ENCODE measurements at places on chromosomes 1 and 21.
A peak's percentile ranks its signal among the peaks of the same experiment; 100 is the strongest.

GRCh38 chr1:175725684-175726083 is 17.7 kb downstream of the TNR start:
- peak; percentile 30 for DNase-seq

DNA sequence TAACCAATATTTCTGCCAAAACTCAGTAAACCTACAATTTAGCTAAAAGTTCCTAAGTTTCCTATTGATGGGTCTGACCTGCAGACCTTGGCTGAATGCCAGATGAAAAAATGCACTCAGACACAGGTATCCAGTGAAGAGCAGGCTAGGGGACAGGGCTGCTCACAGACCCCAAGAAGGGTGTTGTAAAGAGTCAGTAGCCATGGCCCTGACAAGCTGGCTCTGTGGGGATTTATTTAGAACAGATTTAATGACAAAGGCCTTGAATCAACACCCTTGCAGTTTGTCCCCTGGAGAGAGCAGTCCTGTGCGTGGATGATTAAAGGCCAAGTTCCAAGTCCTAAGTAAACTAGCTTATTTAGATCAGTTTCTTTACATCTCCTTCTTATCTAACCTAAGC is 1243.2 kb upstream of the ADGRL4 start:
- DNase-seq = no peak

DNA sequence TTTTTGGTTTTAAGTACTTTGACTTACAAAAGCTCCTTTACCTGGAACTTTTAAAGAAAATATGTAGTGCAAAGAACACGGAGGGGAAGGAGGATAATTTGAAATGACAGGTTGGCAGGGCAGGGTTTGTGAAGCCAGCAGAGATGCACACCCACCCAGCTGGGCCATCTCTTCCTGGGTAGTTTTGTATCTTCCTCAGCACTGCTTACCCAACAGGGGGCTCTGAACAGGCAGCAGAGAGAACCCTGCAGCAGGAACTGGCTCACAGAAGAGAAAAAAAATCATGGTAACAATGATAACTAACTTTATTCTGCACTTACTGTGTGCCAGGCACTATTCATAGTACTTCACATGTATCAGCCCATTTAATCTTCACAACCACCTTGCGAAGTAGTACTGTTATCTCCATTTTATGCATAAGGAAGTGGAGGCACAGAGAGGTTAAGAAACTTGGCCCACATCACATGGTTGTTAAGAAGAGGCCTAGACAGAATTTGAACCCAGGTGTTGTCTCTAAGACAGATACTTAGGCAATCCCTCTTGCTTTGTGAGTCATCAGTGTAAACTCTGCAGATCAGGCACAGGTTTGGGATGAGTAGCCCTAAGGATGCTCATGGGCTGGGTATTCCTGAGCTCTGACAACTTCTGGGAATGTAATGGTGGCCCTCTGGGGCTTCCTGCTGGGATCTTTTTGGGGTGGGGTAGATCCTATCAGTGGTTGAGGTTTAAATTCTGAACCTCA is 60.8 kb downstream of the ELK4 start:
- no peak for DNase-seq

- no peak for DNase-seq
Observed at GRCh38 chr1:119086830-119087229, 53.6 kb downstream of the WARS2 start.

GRCh38 chr21:19771881-19772280 is 1226.3 kb upstream of the NCAM2 start:
- DNase-seq = no peak

DNA sequence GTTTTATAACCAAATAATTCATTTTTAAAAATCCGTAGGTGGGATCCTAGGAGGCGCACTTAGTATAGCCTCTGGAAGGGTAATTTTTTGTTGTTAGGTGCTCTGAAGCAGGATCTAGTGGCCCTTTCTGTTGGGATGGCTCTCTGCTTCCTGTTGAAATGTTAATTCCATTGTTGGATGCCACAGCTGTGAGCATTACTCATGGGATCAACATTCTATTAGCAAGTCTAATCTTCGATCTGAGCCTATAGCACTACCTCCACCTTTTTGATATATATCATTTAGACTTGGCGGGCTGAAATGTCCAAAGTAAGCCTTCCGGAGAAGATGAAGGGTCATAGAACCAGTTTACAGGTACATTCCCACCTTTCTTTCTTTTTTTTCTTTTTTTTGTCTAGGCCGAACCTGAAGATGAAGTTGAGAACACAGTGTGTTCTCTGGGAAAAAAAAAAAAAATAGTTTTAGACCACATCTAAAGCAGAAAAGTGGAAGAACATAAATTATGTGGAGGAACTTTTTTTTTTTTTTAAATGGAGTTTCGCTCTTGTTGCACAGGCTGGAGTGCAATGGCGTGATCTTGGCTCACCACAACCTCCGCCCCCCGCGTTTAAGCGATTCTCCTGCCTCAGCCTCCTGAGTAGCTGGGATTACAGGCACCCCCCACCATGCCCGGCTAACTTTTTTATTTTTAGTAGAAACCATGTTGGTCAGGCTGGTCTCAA is 1.4 kb downstream of the CXADR start:
- no peak for DNase-seq

DNA sequence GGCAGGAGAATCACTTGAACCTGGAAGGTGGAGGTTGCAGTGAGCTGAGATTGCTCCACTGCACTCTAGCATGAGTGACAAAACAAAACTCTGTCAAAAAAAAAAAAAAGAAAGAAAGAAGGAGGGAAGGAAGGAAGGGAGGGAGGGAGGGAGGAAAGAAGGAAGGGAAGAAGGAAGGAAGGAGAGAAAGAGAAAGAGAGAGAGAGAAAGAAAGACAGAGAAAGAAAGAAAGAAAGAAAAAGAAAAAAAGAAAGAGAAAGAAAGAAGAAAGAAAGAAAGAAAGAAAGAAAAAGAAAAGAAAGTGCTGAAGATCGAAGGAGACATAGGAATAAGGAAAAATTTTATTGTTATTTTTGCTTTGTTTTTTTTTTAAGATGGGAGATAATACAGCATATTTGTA is 166.7 kb downstream of the SLC44A5 start:
- no peak for DNase-seq

DNA sequence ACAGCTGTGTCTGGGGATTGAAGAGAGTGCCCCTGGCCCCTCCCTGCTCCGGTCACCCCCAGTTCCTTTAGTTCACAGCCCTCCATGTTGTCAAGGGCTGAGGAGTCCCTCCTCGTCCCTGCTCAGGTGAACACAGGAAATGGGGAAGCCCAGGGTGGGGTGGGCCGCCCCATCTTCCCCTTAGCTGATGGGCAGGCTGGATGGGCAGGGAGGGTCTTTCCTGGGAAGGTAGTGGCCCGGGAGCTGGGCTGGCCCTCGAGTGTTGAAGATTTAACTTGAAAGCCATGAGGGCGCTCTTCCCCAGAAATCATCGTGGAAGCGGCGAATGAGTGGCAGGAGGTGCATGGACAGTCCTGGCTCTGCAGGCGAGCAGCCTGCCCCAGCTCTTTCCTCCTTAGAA is 18.3 kb upstream of the NPHP4 start:
- DNase-seq = no peak

DNA sequence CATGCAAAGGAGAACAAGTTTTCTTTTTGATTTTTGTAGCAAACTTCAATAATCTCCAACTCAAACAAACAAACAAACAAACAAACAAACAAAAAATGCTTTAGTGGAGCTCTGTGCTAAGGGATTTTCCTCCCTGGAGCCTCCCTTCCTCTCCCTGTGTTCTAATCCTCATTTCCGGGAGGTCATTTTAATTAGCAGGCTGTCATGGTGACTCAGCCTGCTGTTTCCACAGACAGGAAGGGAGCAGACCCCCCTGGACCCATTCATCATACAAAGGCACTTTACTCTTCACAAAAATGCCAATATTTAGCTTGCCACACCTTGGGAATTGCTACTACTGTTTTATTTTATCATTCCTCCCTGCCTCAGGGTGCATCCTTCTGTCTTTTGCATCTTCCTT is 61.0 kb upstream of the SPATA6 start:
- DNase-seq = no peak

DNA sequence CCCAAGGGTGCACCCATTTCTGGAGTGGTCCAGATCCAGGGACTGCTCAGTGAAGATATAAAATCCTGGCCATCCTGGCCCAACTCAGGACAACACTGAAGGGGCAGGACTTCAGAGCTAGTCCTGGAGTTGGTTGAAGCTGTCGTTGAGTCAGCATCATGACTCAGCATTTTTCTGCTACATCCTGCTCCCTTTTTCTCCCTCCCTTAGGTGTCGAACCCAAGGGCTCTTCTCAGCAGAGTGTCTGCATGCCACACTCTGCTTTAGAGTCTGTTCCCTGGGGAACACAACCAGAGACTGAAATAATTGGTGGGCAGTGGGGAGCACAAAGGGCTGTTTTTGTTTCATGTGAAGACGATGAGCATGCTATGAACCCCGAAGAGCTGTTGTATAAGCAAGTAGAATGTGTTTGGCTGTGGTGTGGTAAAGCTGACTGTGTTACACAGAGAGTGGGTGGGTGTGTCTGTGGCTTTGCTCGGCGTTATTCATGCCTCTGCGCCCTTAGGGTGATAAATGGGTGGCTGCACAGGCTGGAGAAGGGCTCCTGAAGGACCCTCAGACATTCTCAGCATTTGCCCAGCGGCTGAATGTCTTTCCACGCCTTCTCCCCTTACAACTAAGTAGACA is 167.2 kb downstream of the CYYR1 start:
- DNase-seq = no peak

GRCh38 chr1:153959454-153959853 is 1.0 kb upstream of the CRTC2 start:
- DNase-seq = no peak

DNA sequence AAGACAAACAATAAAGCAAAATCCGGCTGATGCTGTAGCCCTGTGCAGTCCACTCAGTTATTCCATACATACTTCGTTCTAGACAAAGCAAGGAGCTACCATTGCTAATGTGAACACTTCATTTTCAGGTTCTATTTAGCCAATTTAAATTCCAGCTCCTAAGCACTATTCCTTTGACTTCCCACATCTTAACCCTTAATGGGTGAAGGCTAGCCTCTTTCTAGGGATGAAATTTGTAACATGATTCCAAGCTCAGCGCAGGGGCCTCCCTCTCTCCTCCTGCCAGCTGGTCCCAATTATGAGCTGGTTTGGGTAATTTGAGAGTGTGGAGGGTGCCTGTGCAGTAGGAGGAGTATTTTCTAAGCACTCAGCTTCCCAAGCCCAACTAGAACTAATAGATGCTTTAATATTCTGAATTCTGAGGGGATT is 53.9 kb upstream of the PTGFRN start:
- no peak for DNase-seq

- no peak for DNase-seq
Observed at GRCh38 chr1:234629026-234629425, 19.0 kb upstream of the IRF2BP2 start.

- DNase-seq = no peak
Observed at GRCh38 chr1:94071976-94072375, 49.0 kb downstream of the ABCA4 start.

DNA sequence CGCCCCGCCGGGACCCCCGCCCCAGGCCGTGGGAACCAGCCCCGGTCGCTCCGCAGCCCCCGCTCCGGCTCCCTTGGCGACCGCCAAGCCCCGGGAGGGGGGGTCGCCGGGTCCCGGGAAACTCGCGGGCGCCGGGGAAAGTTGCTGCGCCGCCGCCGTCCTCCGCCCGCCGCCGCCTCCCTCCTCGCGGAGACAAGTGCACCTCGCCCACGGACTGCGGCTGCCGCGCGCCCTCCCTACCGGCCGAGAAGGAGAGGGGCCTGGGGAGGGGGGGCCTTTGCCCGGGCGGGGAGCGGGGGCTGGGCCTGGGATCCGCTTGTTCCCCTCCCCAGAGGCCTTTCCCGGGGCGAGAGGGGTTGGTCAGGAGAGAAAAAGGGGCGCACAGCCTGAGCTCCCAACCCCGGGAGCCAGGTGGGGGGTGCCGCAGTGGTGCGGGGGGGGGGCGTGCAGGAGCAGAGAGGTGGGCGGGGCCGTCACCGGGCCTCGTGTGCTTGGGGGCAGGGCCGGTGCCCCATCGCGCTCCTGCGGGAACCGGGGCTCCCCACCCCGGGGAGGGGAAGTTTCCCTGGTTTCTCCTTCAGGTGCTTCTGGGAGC is 592 bp downstream of the AGRN start:
- DNase-seq = no peak

- no peak for DNase-seq
Observed at GRCh38 chr1:42703888-42704464, 21.8 kb downstream of the YBX1 start.

DNA sequence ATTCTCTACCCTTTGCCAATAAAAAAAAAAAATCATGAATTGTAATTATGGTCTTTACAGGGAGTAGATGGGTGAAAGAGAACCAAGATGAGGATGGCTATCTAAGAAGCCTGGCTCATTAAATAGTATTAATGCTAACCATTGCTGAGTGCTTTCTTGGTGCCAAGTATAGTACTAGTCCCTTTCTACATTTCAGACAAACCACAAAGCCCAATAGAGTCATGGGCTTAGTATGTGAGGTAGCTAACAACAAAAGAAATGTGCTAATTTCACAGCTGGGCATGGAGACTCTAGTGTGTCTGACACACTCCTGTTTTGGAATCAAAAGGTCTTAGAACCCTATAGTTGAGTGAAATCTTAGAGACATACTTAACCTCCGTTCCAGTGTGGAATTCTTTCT is 84.5 kb upstream of the ESRRG start:
- DNase-seq = no peak

- peak; percentile 86 for DNase-seq
Observed at GRCh38 chr1:16181887-16182719, 26.2 kb upstream of the EPHA2 start.

- DNase-seq = no peak
Observed at GRCh38 chr1:71228241-71228640, 147.4 kb upstream of the ZRANB2 start.

DNA sequence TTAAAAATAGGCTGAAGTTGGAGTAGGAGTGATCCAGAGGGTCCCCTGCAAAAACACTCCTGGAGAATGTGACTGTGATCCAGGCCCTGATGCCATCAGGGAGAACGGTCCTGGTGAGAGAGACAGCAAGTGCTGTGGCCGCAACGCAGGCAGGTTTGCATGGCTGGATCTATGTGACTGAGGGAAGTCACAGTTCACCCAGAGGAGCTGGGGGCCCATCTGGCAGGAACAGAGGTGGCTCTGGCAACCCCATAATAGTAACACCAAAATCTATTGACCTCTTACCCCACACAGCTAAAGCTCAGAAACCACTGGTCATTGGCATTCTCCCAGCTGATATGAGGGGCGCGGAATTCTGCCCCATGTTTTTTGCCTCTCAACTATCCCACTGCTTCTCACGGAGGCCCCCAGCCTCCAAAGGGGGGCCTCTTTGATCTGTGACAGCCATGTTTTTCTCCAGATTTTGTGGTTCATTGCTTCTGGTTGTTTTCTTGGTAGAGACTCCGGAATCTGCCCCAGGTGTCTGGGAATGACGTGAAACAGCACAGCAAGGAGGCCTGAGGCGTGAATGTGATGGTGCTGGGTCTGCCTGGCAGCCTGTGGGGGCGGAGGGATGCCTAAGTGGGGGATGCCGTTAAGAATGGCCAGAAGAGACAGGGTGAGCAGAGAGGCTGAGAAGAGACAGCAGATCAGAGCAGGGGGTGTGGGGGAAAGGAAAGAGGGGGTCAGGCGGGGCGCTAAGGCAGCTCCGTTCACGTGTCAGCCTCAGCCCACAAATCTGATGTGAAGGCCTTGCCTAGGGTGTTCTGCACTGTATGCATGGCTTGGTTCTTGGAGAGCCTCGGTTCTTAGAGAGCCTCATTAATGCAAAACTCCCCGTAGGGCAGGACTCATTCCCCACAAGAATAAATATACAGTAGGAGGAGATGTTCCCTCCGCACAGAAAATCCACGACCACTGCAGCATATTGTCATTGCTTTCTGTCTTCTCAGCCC is 23.5 kb downstream of the CASP9 start:
- DNase-seq = no peak

- DNase-seq = no peak
Observed at GRCh38 chr1:248851390-248851789, 7.5 kb downstream of the ZNF692 start.

- no peak for DNase-seq
Observed at GRCh38 chr1:47918257-47918867, 78.8 kb downstream of the TRABD2B start.
